ENCODE measurements at places on chromosomes 5 and 9.

DNA sequence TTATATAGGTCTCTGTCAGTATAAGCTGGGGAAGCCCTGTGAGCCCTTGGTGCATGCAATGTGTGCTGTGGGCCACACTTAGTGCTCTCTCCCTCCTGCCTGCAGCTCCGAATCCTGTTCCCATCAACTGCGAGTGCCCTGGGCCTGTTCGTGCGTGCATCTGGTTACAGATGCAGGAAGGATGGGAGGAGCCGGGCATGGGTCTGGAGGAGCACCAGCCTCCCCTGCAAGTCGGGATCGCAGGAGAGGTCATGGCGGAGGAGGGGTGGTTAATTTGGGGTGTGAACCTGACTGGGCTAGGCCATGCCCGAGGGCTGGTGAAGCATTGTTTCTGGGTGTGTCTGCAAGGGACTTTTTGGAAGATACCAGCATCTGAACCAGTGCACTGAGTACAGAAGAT lies 274.6 kb upstream of the IRX4 start:
- no peak for DNase-seq

- DNase-seq = no peak
These were observed 30.3 kb downstream of the FAM240B start for GRCh38 chr9:38689678-38690077.

- no peak for DNase-seq
These were observed 76.0 kb downstream of the ARL15 start for GRCh38 chr5:54234304-54234933.

GRCh38 chr5:176943816-176944215 lies 44.7 kb upstream of the HK3 start:
- no peak for DNase-seq

- no peak for DNase-seq
These were observed 18.5 kb downstream of the NAIF1 start for GRCh38 chr9:128048663-128049062.

- no peak for DNase-seq
These were observed 372.1 kb upstream of the RIOK2 start for GRCh38 chr5:97554977-97555643.

- no peak for DNase-seq
These were observed 253.5 kb upstream of the ATP10B start for GRCh38 chr5:161105525-161105924.

DNA sequence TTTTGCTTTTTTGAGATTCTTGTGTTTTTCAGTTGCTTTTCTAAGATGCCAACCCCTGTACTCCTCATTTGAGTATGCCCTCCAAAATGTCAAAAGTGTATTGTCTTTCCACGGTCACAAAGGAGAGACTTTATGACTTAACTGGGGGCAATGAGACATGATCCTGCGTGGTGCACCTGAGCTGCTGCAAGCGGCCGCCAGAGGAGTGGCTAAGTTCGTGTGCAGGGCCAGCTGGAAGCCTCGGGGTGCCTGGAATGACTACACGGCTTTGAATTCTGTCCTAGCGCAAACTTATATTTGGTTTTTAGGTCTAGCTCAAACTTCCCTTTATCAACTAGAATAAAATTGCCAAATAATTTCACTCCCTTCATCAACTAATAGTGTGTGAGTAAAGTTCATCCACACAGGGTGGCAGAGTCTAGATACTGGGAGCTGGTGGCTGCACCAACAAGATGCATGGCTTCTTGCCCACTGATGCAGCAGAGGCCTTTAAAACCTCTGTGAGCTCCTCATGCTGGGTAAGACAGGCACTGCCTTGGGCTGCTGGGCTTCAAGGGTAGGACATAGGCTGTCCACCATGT lies 4.7 kb downstream of the GADD45G start:
- DNase-seq = no peak

DNA sequence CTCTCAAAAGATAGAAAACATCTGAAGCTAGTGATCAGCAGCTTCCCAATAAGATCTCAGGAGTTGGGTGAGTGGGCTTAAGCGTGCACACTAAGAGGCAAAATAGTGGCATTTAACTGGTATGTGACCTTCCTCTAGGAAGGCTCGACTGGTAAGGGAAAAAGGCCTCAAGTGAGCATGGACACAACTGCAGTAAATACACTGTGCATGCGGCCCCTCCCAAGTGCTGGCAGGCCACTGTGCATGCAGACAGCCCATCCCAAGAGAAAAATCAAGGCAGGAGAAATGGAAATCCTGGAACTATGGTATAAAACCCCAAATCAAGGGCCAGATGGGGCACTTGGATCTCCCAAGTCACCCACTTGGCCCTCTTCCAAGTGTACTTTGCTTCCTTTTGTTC lies 112.7 kb downstream of the SMC2 start:
- DNase-seq = no peak

- no peak for DNase-seq
These were observed 2.4 kb upstream of the ARHGEF37 start for GRCh38 chr5:149578896-149579295.

- DNase-seq = no peak
These were observed 1.3 kb downstream of the RASA1 start for GRCh38 chr5:87268970-87269377.

DNA sequence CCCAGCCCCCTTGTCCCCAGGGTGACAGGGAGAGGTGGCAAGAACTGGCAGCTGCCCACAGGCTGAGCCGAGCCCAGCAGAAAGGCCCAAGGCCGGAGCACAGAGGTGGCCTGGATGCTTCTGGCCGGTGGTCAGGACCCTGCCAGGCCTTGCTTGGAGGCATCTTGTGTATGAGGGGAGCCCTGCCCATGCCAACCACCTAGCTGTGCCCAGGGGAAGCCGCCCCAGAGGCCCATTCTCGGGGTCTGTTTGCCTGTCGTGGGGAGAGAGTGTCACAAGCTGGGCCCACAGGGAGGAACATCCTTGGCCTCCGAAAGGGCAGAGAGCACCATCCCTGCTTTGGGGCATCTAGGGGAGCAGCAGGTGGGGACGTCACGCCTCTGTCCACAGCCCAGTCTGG lies 10.0 kb downstream of the NKD2 start:
- no peak for DNase-seq

GRCh38 chr5:65010841-65011240 lies 242.1 kb downstream of the CWC27 start:
- DNase-seq = no peak

- DNase-seq = no peak
These were observed 7.5 kb upstream of the PRSS3 start for GRCh38 chr9:33787839-33788238.

DNA sequence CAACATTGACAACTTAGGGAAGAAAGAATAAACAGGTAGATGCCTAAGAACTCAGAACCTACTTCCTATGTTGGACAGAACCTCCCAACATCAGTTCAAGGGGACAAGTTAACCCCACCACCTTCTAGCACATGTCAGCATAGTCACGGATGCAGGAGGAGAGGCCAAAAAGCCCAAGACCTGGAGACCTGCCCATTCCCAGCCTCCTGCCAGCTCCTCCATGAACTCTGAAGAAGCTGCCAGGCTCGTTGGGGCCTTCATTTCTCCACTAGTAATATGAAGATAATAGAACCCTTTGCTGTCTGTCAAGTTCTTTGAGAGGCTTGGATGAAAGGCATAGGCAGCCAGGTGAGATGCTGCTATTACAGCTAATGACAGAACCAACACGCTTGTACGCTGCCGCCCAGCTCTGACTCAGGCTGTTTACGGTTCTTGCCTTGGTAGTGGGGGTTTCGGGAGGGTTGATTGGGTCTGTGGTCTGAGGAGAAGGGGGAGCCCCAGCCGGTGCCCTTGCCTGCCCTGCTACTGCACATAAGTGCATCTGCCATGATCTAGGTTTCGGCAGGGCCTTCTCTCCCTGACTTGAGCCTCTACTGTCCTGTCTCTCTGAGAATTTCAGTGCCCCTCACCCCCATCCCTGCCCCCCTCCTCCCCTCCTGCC lies 82.2 kb downstream of the NRG2 start:
- DNase-seq = no peak

GRCh38 chr9:14782286-14783051 lies 59.9 kb upstream of the CER1 start:
- DNase-seq = no peak

DNA sequence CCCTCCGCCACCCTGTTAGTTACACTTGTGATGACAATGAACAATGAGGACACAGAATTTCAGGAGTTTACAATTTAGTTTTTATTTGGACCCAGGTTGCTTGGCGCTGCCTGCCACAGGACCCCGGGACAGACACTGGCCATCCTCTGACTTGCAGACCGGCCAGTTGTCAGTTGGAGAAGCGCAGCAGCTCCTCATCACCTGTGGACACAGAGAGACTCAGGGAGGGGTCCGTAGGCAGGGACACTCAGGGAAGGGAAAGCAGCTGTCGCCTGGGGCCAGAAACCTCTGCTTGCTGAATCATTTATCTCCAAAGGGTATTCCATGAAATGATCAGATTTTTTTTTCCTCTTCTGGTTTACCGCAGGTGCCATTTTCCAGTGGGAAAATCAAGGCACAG lies 18.0 kb downstream of the AMBP start:
- DNase-seq = no peak

DNA sequence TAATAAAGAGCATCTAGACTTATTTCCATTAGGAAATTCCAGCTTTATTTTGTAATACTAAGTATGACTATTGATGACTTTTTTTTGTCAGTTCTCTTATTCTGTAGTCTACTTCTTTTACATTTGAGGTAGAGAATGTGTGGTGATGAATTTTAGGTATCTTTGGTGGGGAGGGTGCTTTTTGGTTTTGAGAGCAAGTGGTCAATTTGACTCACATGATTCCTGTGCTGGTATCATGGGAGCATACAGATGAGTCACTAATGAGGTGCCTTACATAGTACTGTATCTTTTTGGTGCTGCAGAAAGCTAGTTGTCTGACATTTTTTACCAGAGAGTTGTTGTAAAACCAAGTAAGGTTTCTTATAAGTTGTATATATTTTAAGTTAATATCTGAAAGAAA lies 35.3 kb downstream of the ERBIN start:
- no peak for DNase-seq

DNA sequence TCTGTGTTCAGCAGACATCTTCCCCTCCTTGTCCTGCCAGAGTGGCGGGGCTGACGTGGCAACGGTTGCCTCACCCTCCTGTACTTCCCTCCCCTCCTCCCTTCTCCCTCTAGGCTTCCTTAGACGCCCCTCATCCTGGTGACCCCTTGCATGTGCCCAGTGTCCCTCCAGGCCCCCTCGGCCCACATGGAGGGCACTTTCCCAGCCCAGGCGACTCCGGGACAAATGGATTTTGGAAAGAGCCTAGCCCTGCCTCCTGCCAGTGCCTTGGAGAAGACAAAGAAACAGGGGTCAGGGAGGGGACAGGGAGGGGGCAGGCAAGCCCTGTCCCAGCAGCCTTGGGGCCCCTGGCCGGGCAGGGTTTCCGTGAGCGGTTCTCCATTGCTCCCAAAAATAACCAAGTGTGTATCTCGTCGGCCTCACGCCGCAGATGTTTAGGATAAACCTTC lies 38.3 kb upstream of the NEURL1B start:
- DNase-seq = no peak

GRCh38 chr5:20636686-20637085 lies 648.7 kb upstream of the CDH18 start:
- no peak for DNase-seq

GRCh38 chr9:107249131-107249533 lies 33.9 kb upstream of the RAD23B start:
- DNase-seq = no peak

- DNase-seq = no peak
These were observed 114.4 kb downstream of the UBAP2 start for GRCh38 chr9:33934188-33934878.

DNA sequence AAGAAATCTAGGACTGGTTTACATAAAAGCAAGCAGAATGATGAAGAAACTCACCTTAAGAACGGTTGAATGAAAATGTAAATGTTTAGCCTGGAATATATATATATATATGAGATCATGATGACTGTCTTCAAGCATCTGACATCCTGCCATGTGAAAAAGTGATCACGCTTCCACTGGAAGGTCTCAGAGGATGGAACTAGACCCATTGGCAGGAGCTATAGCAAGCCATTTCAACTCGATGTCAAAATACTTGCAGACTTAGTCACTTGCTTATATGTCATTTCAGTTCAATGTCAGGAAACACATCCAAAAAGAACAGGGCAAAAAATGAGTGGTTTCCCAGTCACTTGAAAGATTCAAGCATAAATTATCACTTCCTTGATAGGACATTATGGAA lies 22.2 kb upstream of the TMEM161B start:
- no peak for DNase-seq

DNA sequence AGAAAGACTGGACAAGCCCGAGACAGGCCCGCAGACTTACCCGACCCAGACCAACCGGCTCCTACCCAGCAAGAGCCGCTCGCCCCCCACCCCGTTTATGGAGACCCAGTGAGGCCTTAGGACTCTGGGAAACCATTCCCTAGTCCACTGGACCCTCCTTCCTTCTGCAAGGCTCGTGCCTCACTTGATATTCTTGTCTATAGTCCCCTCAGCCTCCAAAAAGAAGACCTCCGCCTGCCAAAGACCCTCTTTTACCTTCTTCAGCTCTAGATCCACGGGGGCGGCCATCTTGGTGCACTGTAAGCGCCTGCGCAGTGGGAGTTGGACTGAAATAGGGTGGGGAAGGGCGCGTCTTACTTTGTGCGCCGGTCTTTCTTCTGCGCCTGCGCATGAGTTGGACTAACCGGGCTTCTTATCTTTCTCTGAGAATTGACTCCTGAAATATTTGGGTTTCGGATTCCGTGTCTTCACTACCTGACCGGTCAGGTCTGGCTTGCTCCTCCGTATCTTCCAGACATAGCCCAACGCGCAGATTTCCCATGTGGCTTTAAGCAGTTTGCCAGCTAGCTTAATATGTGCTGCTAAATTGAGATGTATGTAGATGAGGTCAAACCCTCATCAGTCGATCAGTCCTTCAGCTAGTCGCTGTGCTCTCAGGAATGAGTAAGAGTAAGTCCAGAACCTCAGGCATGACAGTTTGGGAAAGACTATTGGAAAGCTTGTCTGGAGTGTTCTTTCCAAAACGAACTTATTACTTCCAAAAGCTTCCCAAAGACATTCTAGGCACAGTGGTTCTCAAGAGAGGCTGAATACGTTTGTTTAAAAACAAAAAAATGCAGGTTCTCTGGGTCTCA lies at the start of gene PFDN1:
Gene PFDN1 (minus strand): TSS at position 316 of the 854 bp plus-strand sequence. CDS start 28 bp downstream, at position 288.
- DNase-seq = peak; percentile 2

GRCh38 chr9:94014920-94015319 lies 59.8 kb upstream of the BARX1 start:
- no peak for DNase-seq

GRCh38 chr5:173667702-173668101 lies 51.3 kb upstream of the BOD1 start:
- DNase-seq = no peak

DNA sequence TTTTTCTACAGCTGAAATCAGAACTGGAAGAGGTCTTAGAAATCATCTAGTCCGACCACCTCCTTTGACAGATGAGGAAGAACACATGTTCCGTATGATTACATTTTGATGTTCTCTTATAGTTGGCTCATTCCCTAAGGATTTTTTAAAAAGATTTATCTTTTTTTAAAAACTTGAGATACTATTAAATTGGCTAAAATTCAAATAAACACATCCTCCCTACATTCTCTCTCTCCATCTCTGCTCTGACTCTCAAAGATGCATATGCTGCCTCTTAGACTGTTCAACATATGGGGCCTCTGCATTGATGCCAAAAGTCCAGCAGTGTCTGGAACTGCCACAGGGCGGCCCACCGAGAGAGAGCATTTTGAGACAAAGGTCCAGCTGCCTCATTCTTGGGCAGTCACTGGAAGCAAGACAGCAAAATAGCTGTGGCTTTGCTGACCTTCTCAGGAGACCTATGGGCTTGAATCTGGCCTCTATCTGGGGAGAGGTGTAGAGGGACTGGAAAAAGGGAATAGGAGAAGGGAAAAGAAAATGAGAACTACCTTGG lies 12.8 kb upstream of the TSSK1B start:
- DNase-seq = no peak

GRCh38 chr5:88861231-88861630 lies 21.8 kb downstream of the MEF2C start:
- DNase-seq = no peak

Data from cerebellar nuclear complex (tissue), 1 donor.